Left ventricle myocardium superior (tissue), 1 donor: ENCODE measurements at places on chromosomes 12 and 14.

GRCh38 chr12:52796429-52796794, 495 bp upstream of the KRT3 start:
- no peak for DNase-seq

DNA sequence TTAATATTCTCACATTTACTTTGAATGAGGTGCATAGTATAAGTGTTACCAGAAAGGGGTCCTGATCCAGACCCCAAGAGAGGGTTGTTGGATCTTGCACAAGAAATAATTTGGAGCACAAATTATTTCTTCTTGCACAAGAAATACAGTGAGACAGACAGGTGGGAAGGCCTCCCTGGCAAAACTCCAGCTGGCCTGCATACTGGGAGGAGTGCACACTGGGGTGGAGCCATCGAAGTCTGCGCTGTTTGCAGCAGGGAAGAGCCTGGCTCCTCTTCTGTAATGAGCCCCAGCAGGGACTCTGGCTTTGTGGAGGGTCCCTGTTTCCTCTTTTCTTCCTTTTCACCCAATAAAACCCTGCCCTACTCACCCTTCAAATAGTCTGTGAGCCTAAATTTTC, 141.6 kb downstream of the GLT1D1 start:
- no peak for DNase-seq

GRCh38 chr12:88860851-88861250, 280.6 kb upstream of the KITLG start:
- DNase-seq = no peak

- no peak for DNase-seq
Observed at GRCh38 chr14:81429028-81429427, 28.9 kb upstream of the STON2 start.

GRCh38 chr12:47870175-47870781, 34.5 kb downstream of the VDR start:
- DNase-seq = peak; percentile 75

DNA sequence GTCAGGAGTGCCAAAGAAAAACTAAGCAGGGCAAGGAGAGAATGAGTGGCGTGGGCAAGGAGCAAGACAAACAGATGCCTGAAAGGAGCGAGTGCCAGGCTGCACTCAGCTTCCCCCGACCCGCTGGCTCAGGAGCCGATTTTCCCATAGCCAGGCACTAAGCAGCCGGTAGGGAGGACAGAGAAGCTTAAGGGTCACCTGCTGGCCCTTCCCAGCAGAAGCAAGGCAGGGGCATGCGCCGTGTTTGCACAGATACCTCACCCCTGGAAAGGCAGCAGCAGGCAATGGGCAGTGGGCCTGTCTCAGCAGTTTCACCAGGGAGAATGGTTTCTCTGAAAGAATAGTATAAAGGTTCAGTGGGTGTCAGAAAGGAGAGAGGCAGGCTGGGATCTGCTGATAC, 104.9 kb upstream of the FKBP4 start:
- DNase-seq = no peak

DNA sequence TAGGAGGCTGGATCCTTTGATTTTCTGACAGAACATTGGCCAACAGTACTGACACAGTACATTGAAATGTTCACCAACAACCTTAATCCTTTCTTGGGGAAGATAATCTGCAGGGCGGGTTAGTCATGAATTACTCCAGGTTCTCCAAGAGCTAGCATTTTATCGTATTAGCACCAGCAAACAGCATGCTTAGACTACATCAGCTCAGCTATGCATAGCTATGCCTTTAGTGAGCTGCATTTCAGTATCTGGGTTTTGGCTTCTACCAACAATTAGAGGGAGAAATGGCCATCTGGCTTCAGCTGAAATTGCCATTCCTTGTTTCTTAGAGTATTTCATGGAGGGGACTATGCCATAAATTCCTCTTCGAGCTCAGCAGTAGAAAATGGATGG, 33.8 kb downstream of the SAMD4A start:
- DNase-seq = no peak

GRCh38 chr12:15417691-15418090, 95.4 kb downstream of the PTPRO start:
- DNase-seq = no peak

DNA sequence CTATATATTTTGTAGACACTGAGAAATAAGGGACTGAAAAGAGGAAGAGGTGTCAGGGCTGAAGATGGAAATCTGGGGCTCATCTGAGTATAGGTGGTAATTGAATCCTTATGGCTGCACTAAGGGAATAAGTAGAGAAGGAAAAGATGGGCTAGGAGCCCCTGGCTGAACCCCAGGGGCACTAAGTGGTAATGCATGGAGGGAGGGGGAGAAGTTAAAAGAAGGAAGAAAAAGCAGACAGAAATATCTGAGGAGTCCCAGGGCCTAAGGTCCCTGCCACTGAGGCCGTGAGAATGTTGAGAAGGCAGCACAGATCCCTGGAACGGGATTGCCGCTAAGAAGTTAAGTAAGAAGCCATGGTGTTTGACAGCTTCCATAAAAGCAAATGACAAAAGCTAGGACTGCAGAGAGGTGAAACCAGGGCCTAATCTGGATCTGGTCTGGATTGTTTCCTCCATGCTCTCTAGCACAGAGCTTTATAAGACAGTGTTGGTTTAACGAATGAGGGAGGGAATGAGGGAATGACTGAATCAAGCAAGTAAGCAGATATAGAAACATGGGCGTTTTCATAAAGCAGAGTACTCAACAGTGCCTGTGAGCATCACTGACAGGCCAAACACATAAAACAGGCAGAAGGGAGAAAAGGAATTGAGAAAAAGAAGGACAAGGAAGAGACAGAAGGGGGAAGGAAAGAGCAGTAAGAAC, 92.9 kb downstream of the HMGA2 start:
- DNase-seq = no peak

DNA sequence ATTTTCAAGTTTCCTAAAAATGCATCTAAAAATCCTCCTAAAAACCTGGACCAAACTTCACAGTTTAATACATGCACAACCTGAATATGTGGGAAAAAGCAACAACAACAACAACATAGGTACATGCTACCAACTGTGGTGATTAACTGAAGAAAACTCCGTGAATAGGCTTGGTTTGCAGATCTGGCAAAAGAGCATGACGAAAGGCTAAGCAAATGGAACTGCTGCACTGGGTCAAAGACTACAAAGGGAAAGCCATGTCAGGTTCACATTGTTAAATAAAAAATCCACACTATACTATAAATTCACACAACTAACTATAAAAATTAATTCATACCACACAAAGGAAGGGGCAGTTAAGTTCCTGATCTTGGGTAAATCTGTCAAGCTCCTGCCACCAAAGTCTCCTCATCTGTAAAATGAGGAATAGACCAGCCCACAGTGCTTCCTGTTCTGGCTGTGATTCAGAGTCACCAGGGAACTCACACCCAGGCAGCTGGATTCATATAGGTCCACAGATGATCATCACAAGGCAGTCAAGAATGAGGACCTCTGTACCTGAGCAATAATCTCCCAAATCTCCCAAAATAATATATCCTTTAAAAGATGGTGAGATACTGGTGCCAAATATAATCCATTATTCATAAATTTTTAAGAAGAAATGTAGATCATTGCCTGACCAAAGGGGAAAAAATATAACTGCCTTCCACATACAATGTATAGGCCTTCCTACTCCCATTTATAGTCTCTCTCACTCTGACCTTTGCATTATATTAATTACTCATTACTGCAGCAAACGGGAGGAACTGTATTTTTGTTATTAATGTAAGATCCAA, 7.0 kb downstream of the CORO1C start:
- no peak for DNase-seq

- DNase-seq = no peak
Observed at GRCh38 chr12:46452061-46452615, 79.6 kb upstream of the SLC38A2 start.

DNA sequence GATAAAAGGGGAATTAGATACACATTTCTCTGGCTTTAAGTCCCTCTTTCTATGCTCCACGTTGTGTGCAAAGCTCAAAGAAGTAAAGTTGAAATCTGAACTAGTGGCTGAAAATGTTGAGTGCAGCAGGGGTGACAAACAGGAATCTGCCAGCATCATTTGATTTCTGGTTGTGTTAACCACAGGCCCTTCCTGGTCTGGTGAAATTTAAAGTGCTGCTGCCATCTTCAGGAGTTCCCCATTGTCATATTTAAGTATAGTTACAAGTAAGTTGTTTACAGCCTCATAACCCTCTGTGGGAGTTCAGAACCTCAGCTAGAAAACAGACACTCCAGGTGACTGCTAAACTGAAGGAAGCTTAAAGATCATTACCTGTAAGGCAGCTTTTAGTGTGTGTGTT, 90.9 kb upstream of the CCDC196 start:
- no peak for DNase-seq

DNA sequence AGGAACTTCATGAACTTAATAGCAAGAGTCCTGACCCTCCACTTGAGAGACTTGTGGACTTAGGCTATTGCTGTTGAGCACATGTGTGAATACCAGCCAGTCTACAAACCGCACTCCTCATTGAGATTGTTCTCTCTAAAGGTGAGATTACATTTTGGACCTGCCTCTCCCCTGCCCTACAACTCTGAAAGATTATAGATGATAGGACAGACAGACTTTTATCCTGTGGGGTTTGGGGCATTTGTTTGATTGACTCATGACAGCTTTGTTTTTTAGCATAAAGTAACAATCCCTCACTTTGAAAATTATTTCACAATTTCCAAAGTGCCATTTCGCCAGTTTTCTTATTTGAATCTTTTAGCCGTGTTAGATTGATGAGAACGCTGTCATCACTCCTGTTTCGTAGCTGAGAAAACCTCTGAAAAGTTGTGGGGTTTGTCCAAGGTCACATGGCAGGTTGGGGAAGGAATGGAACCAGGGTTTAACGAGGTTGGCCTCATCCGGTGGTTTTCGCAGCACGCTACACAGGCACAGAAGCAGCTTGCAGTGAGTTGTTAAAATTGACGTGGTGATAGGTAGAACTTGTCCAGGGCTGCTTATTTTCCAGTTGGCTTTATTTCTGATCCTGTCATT, 836 bp downstream of the EVL start:
- no peak for DNase-seq

DNA sequence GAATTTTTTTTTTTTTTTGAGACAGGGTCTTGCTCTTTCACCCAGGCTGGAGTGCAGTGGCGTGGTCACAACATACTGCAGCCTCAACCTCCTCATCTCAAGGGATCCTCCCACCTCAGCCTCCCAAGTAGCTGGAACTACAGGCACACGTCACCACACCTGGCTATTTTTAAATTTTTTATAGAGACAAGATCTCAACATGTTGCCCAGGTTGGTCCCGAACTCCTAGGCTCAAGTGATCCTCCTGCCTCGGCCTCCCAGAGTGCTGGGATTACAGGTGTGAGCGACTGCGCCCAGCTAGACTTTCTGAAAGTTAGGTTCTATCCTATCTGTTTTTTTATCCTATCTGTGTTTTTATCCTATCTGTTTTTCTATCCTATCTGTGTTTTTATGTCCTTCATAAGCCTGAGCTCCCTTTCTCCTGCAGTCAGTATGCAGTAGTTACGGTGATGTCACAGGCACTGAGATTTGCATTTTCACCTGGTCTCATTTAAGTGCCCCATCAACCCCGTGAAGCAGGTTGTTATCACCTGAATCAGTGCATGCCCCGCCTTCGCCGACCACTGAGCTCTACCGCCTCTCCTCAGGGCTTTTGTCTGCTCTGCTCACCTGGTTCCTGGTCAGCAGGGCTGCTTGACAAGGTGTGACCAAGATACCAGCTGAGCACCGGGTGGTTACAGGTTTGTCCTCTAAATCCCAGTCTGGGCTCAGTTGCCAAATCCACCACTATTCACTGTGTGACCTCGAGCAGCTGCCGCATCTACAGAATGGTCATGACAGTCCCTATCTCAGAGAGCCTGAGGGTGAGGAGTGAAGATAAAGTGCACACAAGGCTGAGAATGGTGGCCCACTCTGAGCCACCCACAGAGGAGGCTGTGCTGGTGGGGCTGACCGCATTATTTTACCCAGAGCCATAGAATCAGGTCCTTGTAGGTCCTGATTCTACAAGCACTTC, 33.1 kb downstream of the SYNDIG1L start:
- no peak for DNase-seq

GRCh38 chr12:94867066-94867855, 136.2 kb downstream of the NDUFA12 start:
- no peak for DNase-seq

GRCh38 chr12:88342251-88342806, 200.2 kb downstream of the TMTC3 start:
- DNase-seq = no peak

- no peak for DNase-seq
Observed at GRCh38 chr14:25400607-25401206, 350.8 kb upstream of the STXBP6 start.

DNA sequence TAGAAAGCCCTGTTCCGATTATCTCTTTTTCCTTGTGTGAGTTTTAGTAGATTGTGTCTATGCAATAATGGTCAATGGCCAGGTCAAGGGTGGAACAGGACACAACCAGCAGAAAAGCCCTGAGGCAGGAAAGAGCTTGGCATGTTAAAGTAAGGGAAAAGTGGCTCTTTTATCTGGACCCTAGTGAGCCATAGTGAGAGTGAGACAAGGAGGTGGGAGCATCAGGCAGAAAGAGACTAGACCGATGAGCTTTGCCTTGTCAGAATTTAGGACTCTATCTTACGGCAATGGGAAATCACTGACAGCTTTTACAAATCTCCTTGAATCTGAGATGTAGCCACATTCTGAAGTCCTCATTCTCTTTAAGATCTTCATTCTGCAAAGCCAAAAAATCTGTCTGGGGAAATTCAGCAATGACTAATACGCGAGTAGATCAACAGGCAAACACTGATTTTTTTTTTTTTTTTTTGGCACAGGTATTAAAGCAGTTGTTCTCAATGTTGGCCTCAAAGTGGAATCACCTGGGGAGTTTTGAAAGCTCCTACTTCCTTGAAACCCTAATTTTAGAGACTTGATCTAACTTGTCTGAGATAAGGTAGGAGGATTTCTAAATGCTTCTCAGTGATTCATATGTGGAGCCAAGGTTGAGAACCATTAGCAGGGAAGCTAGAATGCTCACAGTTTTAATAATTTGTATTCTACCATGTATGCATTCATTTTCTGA, 33.9 kb downstream of the TMEM19 start:
- no peak for DNase-seq

GRCh38 chr12:131076296-131076695, 122.6 kb downstream of the ADGRD1 start:
- DNase-seq = no peak

- no peak for DNase-seq
Observed at GRCh38 chr12:9341260-9341585, 133.0 kb upstream of the PZP start.

GRCh38 chr12:3473171-3473570, 17.8 kb upstream of the PRMT8 start:
- DNase-seq = no peak

DNA sequence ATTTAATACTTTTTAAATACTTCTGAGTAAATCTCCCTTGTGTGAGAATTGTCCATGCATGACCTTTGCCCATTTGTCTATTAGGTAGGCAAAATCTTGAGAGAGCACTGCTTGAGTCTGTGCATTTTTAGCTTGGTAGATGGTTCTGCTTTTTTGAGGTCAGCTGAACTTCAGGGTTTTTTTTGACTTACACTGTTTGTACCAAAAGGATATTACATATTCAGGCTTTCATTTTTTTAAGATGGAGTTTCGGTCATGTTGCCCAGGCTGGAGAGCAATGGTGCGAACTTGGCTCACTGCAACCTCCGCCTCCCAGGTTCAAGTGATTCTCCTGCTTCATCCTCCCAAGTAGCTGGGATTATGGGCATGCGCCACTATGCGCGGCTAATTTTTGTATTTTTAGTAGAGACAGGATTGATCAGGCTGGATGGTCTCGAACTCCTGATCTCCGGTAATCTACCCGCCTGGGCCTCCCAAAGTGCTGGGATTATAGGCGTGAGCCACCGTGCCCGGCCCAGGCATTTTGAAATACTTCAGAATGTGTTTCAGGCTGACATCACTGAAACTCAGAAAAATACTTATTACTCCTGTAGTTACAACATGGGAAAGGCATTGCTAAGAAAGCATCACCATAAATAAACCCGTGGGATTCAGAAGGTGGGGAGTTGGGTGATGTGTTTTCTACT, 11.1 kb downstream of the RASSF3 start:
- DNase-seq = no peak
